NCI-H446 (cell line): ENCODE measurements at places on chromosomes 2 and 18.

GRCh38 chr2:240917009-240917683 is 11.0 kb downstream of the CROCC2 start:
- no peak for DNase-seq

DNA sequence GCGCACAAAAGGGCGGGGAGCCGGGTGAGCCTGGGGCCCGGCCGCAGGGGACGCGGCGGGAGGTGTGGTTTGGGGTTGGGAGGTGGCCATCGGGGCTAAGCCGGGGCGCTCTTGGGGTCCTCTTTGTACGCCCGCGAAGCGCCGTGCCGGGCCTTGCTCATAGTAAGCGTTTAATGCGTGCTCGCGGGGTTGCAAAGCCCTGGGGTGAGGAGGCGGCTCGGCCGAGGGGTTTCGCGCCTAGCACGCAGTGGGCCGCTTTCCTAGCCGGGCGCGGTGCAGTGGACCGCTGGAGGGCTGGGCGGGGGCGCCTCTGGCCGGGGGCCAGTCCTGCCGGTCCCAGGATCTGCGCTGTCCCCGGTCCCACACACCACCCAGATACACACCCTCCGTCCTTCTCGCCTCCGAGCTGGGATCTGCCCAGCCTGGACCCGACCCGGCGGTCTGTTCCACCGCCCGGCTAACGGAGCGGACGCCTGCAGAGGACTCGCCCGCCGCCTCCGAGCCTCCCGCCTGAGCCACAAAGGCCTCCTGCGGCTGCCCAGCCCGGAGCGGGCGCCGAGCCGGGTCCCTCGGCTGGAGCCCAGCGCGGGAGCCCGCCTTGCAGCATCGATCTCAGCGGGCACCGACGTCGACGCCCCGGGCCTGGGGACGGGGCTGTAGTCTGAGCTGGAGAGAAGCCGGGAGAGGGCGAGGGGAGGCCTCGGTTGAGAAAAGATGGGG is 564 bp downstream of the DPYSL5 start:
- no peak for DNase-seq

DNA sequence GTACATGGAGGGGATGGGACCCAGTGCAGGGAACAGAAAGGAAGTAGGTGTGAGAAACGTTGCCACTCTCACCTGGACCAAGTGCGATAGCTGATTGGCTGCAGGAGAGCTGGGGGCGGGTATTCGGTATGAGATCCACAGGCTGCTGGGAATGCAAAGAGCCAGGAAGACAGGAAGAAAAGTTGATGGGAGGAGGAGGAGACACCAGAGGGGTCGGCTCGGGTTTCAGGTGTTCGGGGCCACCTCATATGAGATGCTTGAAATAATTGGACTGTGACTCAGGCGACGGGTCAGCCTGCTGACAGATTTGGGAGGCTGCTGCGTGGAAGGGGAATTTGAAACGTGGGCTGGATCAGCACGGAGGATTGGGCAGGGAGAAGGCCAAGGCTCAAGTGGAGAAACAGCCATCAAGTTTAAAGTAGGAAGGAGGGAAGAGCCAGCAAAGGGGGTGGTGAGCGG is 65.1 kb downstream of the MRPS9 start:
- DNase-seq: no peak

GRCh38 chr2:1704631-1705556 is 39.4 kb downstream of the PXDN start:
- peak; percentile 18 for DNase-seq

DNA sequence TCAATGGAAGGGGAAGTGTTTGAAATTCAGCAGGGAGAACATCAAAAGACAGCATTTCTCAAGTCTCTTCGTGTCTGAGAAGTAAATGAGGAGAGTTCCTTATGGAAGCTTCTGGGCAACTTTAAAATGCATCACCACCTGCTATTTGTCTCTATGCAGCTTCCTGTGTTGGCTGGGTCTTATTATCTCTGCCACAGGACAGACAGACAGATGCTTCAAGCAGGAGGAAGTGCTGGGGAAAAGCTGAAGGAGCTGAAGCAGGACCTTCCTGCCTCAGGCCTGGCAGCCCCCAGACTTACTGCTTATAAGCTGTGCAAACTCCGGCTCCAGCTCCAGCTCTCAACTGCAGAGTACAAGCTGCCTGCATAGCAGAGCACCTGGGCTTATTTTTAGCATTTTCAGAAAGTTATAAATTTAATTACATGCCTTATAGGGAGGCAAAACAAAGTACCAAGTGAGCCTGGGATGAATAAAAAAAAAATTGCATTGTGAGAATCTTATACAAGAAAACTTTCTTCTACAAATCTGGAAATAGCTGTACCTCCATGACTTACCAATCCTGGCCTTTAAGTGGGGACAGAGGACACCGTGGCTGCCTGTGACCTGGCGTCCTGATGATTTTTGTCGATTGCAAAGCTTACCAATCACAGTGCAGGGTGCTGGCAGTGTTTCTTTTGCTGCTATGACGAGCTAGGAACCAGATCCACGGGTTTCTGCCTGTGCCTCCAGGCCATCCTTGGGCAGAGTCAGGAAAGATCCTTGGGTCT is 206.3 kb downstream of the SEPTIN10 start:
- DNase-seq: no peak

GRCh38 chr2:72204786-72205503 is 57.3 kb upstream of the CYP26B1 start:
- DNase-seq: no peak

DNA sequence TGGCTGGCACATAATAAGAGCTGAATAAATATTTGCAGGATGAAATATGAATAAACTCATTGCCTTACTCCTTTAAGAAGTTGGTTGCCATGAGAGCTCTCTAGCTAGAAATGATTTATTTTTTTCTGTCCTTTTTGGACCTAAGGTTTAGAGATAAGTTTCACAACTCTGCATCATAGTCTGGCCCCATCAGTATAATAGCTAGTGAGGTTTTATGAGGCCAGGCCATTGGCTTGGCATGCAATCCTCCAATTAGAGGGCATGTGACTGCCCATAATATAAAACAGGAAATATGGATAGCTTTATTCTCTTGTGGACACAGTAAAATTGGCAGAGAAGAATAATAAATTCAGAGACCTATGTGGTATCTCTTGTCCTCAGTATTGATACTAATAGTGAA is 26.2 kb upstream of the INSIG2 start:
- DNase-seq: no peak

DNA sequence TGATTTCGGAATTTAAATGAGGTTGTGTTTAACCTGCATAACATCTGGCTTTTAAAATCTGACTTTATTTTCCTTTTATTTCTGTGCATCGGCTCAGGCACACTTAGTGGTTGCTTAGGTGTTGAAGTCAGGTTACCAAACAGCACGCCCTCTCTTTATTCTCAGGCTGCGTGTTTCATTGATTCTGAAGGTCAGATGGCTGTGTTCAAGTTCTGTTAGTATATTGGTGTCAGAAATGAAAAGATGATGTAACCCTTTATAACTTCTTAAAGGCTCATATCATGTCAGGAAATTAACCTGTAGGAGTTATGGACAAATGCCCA is 246.5 kb downstream of the LDLRAD4 start:
- no peak for DNase-seq

DNA sequence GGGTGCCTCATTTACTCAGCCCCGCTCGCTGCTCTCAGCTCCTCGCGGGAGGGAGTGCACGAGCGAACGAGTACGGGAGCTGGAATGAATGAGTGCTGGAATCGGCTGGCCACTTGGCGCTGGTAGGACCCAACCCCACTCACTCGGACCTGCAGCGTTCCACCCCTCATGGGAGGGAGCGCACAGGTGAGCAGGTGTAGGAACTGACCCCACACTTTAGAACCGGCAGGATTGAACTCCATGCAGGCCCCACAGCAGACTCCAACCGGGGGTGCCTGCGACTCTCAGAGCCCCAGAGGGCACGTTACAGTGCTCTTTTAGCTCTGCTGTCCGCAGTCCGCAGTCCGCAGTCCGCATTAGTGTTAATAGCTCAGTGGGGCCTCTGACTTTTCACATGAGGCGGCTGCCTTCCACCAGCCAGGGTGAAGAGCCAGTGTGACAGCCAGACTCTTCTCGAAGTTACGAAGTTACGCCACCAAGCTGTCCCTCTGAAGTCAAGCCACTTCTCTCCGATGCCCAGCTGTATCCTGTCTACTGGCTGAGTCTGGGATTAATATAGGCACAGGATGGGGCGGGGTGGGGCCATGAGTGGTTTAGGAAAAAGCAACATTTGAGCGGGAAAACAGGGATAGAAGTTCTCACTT is 102.7 kb upstream of the ARHGAP15 start:
- no peak for DNase-seq

- DNase-seq: no peak
These were observed 60.5 kb downstream of the INSIG2 start for GRCh38 chr2:118148809-118149208.

- DNase-seq: no peak
These were observed 155.8 kb upstream of the TANK start for GRCh38 chr2:161004379-161004778.

DNA sequence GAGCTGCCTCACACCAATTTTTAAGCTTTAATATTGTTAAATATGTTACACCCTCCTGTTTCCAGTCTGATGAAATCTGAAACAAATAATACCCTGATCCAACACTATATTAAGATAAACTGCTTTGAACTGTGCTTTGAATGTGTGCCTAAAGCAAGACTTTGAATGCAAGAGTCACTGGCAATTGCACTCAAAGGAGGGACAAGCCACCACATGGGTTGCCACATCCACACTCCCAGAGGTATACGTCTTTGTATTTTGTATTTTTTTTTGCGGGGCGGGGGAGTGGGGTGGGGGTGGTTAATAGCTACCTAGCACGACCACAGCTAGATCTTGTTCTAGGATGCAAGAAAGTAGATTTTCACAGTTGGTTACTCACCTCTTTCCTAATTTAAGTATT is 1.8 kb upstream of the ZEB2 start:
- DNase-seq: no peak

- no peak for DNase-seq
These were observed 243.1 kb upstream of the TNP1 start for GRCh38 chr2:217102956-217103355.

- DNase-seq: no peak
These were observed 24.4 kb downstream of the SPP2 start for GRCh38 chr2:234074751-234075517.

GRCh38 chr2:206275312-206276055 is 1.0 kb downstream of the ZDBF2 start:
- DNase-seq: peak; percentile 30

GRCh38 chr2:223488814-223489213 is 113.3 kb downstream of the SCG2 start:
- DNase-seq: no peak

- peak; percentile 20 for DNase-seq
These were observed 3.1 kb upstream of the GMPPA start for GRCh38 chr2:219495531-219496122.

- DNase-seq: peak; percentile 62
These were observed 16.3 kb upstream of the MYO1B start for GRCh38 chr2:191228861-191229260.

- DNase-seq: no peak
These were observed 42.0 kb downstream of the CTIF start for GRCh38 chr18:48580782-48581181.

DNA sequence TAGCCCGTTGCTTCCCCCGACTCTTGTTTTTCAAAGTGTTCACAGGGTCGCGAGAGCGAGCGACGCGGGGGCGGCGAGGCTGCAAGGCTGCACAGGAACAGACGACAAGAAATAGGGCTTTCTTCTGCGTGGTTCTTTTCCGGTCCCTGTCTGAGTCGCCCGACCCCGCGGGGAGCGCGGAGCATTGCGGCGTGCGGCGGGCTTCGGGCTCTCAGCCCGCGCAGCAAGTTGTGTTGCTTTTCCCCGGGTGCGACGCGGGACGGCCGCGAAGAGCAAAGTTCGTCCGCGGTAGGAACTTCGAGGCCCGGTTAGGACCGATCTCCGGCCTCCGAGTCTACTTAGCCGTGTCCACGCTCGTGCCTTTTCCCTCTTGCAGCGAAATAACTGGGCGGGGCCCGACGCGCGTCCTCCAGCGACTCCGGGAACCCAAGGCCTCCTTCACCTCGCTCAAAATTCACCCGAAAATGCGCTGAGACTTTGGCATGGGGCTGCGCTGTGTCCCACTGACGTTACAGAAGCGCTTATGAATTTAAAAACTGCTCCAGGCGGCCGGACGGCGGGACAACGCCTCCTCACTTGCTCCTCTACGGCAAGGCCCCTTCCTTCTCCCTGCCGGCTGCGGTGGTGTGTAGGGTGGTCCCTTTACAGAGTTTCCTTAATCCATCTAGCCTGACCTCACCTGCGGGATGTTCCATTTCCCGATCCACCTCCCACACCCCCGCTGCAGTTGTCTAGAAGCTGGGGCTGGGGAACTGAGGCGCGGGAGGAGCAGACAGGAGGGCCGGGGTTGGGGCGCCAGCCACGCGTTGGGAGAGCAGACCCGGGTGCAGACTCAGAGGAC is 1.5 kb upstream of the BCL2L11 start:
- DNase-seq: no peak

GRCh38 chr18:61001138-61001537 is 332.1 kb upstream of the CDH20 start:
- DNase-seq: no peak

- DNase-seq: no peak
These were observed 24.1 kb downstream of the USP40 start for GRCh38 chr2:233542507-233542906.

DNA sequence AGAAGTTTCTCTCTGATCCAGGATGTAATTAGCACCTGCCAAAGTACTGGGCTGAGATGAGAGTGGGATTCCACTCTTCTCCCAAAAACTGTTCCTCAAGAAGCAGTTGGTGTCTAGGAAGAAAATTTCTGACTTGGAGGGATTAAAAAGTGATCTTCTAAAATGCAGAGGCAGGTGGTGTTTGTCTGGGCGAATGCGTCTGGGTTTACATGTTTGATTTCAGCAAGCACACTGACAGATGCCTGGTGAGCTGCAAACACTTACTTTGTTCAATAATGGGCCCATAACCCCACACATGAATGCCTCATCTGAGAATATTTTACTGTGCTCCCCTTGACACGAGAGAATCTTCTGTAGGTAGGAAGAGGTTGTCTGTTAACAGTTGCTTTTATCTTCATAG is 24.3 kb upstream of the KCNF1 start:
- DNase-seq: peak; percentile 67

- no peak for DNase-seq
These were observed 186.0 kb downstream of the ANKRD30B start for GRCh38 chr18:14933964-14934363.

DNA sequence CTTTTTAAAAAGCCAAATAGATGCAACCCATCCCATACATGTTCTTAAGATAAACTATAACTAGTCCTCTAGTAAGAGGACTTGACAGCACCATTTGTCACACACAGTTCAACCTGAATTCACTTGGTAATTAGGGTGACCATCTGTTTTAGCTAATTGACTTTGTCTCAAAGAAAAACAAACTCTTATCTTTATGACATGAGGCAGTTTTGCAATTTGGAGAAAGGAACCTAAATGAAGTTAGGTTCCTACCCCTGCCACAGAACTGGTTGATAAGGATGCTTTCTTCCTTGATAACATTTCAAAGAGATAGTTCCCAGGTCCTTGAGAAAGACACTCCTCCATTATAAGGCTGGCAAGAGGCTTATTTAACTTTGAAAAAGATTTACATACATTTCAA is 57.4 kb upstream of the LRRTM1 start:
- no peak for DNase-seq

GRCh38 chr18:3193331-3193730 is 26.4 kb downstream of the MYOM1 start:
- no peak for DNase-seq

GRCh38 chr2:8418721-8419120 is 263.1 kb upstream of the ID2 start:
- no peak for DNase-seq

- no peak for DNase-seq
These were observed 769 bp downstream of the FKBP1B start for GRCh38 chr2:24050041-24050979.
